A549 treated with RU486 at 1 μM for 4 hours (cell line): ENCODE measurements at places on chromosomes 7 and 10. TPM values are rescaled to one million over a fixed set of nuclear protein-coding genes. Genes with fewer than 3 reads are reported as not detected.

Gene NANOS1
- total RNA-seq = 2.1 to 3.8 TPM (median 2.8 TPM) in 5 replicates

Gene GAD2
- total RNA-seq = not detected in 5 replicates

Gene LRIT1
- total RNA-seq = not detected in 5 replicates

Gene GARIN1A
- total RNA-seq = 0.42 to 1.4 TPM (median 0.71 TPM) in 5 replicates

Gene TAF5
- 2.4 to 4.4 TPM (median 3.6 TPM) in 5 replicates for total RNA-seq

Gene SH2B2
- total RNA-seq = 1.7 to 3.7 TPM (median 3.3 TPM) in 5 replicates

Gene EVX1
- 0.07 to 0.32 TPM (median 0.23 TPM) in 3 of 5 replicates, not detected in the others for total RNA-seq

Gene FOXI2
- not detected in 5 replicates for total RNA-seq

Gene UBTD1
- 13.2 to 19.6 TPM (median 18.9 TPM) in 5 replicates for total RNA-seq

Gene MMP21
- total RNA-seq = 0.05 TPM in 1 of 5 replicates, not detected in the others

Gene EPHA1
- not detected in 5 replicates for total RNA-seq

Gene CYP2E1
- 0.18 to 0.35 TPM (median 0.22 TPM) in 5 replicates for total RNA-seq
